ENCODE measurements at places on chromosomes 4 and X.

- no peak for DNase-seq
These were observed 108.5 kb downstream of the ZNF330 start for GRCh38 chr4:141329174-141329569.

DNA sequence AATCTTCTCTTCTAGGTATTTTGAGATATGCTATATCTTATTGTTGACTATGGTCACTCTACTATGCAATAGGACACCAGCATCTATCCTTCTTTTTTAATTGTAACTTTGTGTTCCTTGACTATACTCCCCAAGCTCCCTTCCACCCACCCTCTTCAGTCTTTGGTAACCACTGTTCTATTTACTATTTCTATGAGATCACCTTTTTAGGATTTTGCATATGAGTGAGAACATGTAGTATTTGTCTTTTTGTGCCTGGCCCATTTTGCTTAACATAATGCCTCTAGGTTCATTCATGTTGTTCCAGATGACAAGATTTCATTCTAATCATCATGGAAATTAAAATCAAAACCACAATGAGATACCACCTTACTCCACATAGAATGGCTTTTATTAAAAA is 63.3 kb upstream of the BANK1 start:
- DNase-seq = no peak

DNA sequence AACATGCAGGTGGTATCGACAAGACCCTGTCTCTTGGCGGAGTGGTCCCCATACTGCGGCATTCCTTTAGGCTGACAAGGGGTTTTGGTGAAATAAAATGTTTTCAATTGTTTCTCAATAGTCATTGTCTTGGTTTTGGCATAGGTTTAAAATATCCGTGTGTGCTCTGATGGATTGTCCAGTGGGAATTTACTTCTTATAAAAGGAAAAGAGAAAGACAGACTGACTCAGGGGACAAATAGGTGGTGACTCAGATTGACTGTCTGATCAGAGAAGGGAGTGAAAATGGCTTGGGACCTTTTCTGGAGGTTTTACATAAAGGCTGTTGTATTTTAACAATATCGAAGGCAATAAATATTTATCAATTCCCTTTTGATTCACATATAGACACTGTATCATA is 129.8 kb downstream of the SORBS2 start:
- DNase-seq = no peak

DNA sequence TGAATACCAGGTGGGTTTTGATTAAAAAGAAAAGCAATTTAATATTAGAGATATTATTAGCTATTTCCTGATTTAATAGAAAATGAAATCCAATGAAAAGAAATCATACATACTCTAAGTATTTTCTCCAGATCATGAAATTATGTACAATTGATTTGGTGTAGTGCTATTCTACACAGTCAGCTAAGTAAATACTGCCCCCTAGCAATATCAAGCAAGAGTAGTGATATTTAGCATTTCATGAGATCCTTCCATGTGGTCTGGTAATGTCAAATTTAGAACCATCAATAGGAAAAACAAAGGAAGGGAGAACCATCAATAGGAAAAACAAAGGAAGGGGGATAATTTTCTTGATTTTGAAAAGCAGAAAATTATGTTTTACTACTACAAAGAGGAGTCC is 114.6 kb downstream of the TBCK start:
- DNase-seq = no peak

DNA sequence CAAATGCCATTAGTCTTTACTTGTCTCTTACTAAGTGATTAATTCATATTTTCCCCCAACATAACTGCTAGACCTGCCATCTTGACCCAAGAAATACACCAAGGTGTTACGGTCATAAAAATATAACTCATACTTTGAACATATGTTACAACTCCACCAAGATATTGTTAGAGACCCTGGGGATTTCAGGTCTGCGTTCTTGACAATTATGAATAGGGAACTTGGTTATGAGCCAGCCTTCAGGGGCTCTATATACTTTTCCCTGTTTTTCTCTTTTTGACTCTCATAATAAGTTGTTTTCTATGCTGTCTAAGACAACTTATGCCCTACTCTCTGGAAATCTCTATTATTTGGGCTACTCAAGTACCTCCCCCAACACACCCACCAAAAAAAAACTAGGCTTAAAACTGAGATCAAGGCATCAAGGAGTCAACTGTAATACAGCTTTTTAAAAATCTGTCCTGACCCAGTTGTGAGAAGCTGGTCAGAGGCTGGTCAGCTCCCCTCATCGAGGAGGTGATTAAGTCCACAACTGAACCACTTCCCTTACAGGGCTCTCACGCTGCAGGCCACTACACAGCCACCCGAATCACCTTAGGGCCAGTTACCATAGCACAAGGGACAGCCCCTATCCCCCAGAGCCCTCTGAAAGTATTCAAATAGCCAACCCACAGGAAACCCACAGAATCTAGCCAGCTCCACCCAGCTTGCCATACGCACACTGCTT is 10.5 kb upstream of the TLR3 start:
- no peak for DNase-seq

- no peak for DNase-seq
These were observed 517.7 kb downstream of the BCOR start for GRCh38 chrX:39580043-39580442.

DNA sequence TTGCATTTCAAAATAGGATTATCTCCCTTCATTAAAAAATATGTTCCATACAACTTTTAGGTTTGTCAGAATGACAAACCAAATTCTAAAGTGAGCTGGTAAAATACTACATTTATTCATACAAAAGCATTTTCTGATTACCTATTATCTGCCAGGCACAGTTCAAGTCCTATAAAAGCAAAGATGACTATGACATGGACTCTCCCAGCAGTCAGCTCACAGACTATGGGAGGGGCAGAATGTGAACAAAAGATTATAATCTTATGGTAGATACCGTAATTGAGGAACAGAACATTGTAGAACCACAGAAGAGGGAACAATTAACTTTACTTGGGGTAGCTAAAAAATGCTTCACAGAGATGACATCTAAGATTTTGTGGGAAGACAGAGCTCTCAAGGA is 12.4 kb downstream of the PAQR3 start:
- no peak for DNase-seq

- DNase-seq = no peak
These were observed 22.9 kb downstream of the PDGFC start for GRCh38 chr4:156948738-156949137.

- DNase-seq = no peak
These were observed 141.3 kb downstream of the ANXA5 start for GRCh38 chr4:121555315-121556107.

DNA sequence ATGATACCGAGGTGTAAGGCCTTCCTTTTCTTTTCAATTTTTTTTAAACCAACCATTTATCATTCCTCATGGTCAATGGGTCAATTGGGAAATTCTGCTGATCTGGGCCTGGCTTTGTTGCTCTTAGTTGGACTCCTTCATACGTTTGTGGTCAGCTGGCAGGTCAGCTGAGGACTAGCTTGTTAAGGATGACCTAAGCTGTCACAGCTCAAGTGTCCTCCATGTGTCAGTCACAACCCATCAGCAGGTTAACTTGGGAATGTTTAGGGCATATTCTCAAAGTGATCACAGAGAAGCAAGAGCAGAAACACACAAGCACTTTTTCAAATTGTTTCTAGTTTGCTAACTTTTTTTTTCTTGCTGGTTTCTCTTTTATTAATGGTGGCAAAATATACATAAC is 117.4 kb upstream of the MAB21L2 start:
- DNase-seq = no peak

DNA sequence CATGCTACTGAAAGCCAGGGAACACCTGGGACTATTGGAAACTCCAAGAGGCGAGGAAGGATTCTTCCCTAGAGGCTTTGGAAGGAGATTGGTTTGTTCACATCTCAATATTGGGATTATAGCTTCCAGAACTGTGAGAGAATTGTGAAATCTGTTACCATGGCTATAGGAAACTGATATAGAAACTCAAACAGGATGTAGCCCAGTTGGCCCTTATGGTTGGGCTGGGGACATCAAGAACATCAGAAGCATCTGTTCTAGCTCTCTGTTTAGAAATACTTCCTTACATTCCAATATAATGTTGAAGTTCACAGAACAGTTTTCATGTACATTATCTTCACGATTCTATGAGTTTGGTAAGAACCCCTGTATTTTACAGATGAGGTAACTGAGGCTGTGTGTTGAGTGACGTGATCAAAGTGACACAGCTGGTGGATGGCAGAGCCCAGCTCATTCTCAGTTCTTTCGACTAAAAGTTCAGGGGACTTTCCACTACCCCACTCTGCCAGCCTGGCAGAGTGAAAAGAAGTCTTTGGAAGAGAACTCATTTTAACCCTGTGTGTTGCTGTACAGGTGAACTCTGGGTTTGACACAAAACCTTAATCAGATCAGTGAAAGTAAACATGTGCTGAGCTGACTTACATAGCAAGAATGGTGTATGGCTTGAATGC is 183.0 kb downstream of the GBA3 start:
- DNase-seq = no peak

- DNase-seq = no peak
These were observed 11.3 kb downstream of the HMX1 start for GRCh38 chr4:8860096-8860891.

DNA sequence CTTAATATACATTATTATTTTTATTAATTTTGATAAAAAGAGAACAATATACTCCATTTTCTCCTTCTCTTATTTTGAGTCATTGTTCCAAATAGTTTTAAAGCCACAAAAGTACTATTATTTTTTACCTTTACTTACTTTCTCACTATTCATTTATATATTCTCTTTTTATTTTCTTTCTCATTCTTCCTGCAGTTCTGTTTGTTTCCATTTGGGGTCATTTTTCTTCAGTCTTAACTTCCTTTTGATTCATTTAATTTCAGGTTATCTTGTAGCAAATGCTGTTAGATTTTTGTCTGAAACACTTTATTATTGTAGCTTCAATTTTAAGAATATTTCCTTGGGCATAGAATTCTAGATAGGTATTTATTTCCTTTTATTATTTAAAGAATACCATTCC is 438.6 kb upstream of the EPHA5 start:
- no peak for DNase-seq

GRCh38 chr4:82797040-82797404 is 1.6 kb downstream of the SCD5 start:
- no peak for DNase-seq

DNA sequence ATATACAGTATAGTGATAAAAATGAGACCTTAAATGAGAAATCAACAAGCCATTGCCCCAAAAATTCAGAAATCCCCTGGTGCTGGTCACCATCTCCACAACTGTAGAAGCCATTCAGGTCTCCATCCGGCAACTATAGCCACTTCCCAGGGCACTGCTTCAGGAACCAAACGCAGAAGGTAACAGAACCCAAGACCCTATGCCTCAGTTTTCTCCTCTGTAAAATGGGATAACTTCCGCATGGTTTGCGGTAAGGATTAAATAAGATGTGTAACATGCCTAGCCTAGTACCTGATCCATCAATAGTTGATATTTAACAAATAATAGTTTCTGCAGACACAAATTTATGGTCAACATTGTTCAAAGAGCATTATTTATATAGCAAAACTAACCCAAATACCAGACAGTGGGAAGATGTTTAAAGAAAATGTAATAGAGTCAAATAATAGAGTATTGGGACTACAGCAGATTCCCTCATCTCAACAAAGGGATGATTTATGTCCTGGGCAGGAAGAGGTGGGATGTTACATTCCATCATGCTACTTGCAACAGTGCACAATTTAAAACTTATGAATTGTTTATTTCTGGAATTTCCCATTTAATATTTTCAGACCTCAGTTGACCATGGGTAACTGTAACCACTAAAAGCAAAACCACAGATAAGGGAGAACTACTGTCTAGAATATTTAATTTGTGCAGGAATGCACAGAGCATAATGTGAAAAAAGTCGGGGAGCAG is 30.0 kb downstream of the IRF2 start:
- DNase-seq = no peak

DNA sequence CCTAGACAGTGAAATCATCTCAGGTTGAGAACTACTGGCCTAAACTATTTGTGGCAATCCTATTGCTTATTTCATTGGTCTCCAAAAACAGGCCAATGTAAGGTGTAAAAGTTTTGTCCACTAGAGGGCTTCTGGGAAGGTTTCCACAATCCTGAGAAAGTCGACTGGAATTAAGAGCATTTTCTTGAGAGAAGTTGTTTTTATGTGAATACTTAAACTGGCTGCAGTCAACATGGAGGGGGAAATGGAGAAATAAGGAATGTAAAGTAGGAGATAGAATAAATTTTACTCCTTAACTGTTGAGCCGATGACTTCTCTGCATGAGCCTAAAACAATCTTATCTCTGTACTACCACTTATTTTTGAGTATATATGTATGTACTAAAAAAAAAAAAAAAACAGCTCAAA is 11.0 kb upstream of the EIF4E start:
- no peak for DNase-seq

DNA sequence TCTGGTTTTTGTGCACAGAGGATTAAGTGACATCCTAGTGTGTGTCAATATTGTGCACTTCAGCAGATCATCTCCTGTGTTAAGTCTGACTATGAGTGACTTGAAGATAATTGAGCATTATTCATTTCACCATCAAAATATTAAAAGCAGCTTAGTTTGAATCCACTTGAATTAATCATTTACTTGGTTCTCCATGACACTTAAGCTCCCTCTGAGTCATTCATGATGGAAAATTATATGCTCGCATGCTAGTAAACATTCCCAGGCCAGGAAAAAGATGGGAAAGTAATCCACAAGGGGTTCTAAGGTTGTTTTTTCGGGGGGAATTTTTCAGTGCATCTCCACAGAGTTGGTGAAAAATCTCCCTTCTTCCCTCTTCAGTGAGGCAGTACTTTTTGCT is 97.2 kb upstream of the EOLA2 start:
- no peak for DNase-seq

DNA sequence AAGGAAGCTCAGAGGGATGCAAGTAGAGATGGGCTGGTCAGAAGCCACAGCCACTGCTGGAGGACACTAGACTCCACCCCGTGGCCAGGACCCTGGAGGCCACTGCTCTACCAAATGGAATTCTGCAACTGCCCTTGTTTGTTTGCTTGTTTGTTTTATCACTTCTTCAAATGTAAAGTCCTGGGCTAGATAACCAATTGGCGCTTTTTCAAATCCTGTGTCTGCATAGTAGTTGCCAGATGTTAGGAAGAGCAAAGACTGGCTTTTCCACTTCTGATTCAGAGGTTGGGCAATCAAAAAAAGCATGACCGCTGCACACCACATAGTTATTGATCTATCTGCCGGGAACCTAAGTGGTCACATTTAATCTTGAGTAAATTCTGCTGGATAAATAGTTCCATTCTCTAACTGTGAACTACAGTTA is 255.2 kb upstream of the SFRP2 start:
- DNase-seq = no peak

DNA sequence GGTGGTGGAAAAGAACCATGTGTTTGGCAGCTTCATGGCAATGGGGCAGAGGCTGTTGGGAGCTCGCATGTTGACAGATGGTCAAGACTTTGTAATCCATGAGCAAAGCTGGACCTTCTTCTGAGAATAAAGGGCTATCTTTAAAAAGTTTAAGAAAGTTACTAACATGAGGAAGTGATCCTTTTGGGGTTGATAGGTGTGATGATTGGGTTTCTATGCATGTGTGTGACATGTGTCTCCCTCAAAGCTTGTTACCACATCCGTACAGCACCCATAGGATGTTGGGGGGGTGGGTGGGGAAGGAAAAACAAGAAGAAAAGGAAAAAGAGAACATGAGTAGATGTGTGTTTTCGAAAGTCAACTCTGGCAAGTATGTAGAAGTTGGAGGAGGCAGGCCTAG is 123.0 kb upstream of the TLR3 start:
- no peak for DNase-seq
